ENCODE measurements at places on chromosomes 2 and 18.

DNA sequence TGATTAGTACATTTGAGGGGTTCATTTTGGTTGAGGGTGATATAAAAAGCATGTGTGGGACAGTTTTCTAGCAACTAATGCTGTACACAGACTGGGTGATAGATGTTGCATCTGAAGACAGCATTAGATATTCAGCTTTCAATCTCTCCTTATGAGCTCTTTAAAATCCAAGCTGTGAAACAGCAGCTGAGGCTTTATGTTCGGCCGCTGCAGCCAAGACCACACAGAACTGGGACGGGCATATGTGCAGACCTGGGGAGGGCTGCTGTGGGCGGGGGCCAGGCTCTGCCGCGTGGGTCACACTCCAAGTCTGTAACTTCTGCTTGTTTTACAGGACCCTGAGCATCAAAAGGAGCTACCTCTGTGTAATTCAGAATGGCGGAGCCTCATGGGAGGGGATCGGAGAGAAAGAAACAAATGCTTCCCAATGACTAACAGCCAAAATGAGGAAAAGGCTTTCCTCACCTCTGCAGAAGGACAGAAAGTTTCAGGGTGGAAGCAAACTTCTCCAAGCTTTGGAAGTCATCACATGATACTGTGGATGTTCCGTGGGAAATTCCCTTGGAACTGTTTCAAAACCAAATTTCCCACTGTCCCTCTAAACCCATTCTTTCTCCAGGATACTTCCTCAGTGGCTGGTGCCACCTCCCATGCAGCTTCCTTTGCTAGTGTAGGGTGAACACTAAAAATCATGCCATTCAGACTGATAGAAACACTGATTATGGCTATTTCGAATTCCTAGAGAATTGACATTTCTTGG, 711.9 kb upstream of the ID2 start:
- DNase-seq, result no peak

- DNase-seq, result no peak
Observed at GRCh38 chr2:80258341-80258740, 46.2 kb downstream of the LRRTM1 start.

- DNase-seq, result no peak
Observed at GRCh38 chr18:60180671-60181070, 191.9 kb downstream of the MC4R start.

GRCh38 chr2:143121079-143121478, 8.1 kb upstream of the ARHGAP15 start:
- DNase-seq, result no peak

GRCh38 chr2:172745636-172746035, 10.0 kb downstream of the RAPGEF4 start:
- no peak for DNase-seq

DNA sequence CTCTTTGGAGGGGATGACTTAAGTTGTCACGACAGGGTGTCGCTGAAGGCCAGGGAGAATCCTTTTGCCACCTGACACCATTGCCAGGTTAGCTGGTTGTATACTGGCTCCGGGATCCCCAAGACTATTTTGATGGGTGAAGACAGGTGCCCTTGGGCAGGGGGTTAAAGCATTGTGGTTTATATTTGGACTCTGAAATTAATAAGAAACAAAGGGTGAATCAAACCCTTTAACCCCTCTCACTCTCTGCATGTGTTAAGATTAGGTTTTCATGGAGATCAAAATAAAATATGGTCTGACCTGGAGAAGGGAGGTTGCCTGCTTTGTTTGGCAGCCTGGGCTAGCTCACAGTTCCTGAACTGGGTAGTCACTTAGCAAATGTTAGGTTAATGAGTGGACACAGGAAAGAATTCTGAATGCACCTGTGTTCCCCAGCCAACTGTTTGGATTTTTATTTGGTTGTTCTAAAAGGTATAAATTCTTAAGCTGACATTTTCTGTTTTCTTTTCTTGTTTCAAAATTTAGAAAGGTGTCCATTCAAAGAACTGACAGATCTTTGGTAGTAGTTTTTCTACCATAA, 301.7 kb downstream of the KCNS3 start:
- no peak for DNase-seq

DNA sequence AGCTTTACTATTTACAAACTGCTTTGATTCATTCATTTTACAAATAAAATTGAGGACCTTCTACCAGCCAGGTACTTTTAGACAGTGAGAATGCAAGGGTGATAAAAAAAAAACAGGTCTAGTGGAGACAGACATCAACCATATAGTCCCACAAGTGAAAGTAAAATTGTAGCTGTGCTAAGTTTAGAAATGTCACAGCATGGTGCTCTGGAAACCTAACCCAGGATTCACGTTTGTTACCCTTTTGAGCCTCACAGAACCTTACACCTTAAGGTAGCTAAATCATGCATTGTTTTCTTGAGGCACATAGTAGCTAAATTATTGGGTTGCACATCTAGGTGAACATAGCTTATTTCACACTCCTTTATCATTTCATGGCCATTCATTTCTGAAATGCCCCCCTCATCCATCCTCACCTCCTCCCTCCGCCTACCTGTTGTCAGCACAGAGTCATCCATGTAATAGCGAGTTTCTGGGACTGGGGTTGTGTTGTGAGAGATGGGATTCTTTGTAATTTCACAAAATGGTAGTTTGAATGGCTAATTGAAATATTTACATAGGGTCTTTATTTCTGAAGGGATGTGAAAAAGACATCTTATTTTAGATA, 7.1 kb downstream of the MTA3 start:
- DNase-seq, result no peak

DNA sequence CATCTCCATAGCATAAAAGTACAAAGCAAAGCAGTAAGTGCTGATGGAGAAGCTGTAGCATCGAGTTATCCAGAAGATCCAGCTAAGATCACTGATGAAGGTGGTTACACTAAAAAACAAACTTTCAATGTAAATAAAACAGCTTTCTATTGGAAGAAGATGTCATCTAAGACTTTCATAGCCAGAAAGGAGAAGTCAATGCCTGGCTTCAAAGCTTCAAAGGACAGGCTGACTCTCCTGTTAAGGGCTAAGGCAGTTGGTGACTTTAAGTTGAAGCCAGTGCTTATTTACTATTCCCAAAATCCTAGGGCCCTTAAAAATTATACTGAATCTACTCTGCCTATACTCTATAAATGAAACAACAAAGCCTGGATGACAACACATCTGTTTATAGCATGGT, 44.0 kb downstream of the METTL8 start:
- DNase-seq, result no peak

- DNase-seq, result no peak
Observed at GRCh38 chr2:100006516-100006915, 135.9 kb downstream of the AFF3 start.

GRCh38 chr18:60686142-60686541, 313.6 kb upstream of the MC4R start:
- no peak for DNase-seq

DNA sequence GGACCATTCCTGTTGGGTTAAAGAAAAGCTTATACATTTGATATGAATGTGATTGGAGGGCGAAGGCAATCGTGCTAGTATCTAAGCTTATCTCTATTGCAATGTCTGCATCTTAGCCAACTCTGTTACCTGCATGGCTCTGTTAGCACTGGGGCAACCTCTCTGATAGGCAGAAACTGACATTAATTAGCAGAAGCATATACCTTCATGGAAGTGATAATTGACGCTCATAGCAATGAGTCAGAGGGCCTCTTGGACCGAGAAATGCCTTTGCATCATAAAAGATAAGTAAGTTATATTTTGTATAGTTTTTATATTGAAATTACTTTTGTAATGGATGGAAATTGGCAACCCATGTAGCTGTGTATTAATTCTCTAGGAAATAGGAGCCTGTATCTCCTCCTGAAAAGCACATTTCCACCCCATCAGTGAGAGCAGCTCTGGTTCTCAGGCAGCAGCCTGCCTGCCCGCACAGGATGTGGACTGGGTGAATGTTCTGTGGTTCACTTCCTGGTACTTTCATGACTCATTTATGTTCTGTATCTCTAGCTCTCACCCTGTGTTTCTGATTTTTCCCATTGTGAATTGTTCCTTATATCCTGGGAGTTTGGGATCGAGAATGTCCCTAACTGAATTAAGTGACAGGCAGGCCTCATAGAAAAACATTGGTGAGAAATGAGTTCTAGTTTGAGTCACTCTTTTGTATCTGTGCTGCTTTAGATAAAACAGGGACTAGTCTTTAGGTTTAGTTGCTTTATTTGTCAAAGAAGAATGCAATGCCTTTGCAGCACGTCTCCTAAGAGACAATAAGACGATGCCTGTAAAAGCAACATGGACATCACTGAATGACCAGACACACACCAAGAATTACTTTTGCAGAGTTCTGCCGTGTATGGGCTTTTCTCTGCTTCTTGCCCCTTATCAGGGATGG, 344.9 kb downstream of the DCDC2C start:
- DNase-seq, result no peak

GRCh38 chr18:77103991-77104531, 28.5 kb downstream of the MBP start:
- DNase-seq, result no peak

DNA sequence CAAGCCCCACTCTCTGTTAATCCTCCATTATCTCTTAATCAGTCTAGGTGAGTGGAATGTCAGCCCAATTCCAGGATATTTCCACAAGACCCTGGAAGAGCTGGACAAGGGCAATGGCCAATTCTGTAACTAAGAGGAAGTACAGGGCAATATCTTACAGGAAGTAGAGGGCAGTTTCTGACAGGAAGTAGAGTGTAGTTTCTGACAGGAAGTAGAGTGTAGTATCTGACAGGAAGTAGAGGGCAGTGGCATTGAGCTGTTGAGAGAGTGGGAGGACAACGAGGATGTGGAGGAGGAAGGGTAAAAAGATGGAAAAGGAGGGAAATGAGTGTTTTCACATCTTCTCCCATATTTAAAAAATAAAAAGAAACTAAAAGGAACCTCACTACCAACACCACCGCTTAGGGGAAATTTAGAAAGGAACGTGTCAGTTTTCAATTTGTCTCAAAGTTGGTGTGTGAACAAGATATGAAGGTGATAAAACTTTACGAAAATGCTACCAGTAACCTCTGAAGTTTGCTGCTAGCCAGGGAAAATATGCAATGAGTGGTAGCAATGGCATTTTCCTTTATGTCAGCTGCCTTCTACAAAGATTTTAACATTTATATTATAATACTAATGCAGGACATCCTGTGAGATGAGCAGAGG, 430.9 kb upstream of the HNRNPA3 start:
- DNase-seq, result no peak

GRCh38 chr2:74079522-74080341, 68.0 kb downstream of the BOLA3 start:
- DNase-seq, result no peak

- DNase-seq, result no peak
Observed at GRCh38 chr2:120969613-120970355, 234.1 kb downstream of the GLI2 start.

GRCh38 chr2:64906853-64907536, 82.2 kb upstream of the SLC1A4 start:
- no peak for DNase-seq

DNA sequence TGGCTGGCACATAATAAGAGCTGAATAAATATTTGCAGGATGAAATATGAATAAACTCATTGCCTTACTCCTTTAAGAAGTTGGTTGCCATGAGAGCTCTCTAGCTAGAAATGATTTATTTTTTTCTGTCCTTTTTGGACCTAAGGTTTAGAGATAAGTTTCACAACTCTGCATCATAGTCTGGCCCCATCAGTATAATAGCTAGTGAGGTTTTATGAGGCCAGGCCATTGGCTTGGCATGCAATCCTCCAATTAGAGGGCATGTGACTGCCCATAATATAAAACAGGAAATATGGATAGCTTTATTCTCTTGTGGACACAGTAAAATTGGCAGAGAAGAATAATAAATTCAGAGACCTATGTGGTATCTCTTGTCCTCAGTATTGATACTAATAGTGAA, 26.2 kb upstream of the INSIG2 start:
- no peak for DNase-seq

- DNase-seq, result no peak
Observed at GRCh38 chr2:63059793-63060471, 9.3 kb downstream of the OTX1 start.

DNA sequence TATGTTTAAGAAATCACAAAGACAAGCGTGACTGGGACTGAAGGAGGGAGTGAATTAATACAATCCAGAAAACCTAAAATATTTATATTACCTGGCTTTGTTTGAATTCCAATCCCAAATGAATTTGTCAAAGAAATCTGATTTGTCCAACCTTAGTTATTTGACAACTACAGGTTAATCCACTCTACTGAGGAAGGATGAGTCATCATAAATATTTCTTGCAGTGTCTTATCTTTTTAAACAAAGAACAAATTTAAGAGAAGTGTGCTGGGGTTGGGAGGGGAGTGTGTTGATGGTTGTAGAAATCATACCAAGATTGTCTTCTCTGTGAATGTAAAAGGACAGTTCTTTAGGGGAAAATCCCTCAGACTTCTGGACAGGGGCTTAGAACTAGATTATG, 1106.3 kb upstream of the SLC39A10 start:
- no peak for DNase-seq

GRCh38 chr2:45746888-45747287, 95.4 kb downstream of the PRKCE start:
- DNase-seq, result no peak

- peak; percentile 54 for DNase-seq
Observed at GRCh38 chr18:62399781-62400308, 74.7 kb downstream of the TNFRSF11A start.

DNA sequence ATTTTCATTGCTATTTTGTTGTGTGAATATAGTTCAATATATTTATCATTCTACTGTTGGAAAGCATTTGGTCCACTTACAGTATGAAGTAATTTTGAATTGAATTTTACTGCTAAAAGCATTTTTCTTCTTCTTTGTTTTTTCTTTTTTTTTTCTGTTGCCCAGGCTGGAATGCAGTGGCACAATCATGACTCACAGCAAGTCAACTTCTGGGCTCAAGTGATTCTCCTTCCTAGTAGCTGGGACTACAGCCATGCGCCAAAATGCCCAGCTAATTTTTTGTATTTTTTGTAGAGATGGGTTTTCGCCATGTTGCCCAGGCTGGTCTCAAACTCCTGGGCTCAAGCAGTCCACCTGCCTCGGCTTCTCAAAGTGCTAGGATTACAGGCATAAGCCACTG, 2.4 kb upstream of the ETAA1 start:
- DNase-seq, result no peak

- DNase-seq, result no peak
Observed at GRCh38 chr18:13464432-13465123, 246.0 kb downstream of the LDLRAD4 start.

GRCh38 chr2:17313261-17313660, 205.0 kb downstream of the RAD51AP2 start:
- no peak for DNase-seq

DNA sequence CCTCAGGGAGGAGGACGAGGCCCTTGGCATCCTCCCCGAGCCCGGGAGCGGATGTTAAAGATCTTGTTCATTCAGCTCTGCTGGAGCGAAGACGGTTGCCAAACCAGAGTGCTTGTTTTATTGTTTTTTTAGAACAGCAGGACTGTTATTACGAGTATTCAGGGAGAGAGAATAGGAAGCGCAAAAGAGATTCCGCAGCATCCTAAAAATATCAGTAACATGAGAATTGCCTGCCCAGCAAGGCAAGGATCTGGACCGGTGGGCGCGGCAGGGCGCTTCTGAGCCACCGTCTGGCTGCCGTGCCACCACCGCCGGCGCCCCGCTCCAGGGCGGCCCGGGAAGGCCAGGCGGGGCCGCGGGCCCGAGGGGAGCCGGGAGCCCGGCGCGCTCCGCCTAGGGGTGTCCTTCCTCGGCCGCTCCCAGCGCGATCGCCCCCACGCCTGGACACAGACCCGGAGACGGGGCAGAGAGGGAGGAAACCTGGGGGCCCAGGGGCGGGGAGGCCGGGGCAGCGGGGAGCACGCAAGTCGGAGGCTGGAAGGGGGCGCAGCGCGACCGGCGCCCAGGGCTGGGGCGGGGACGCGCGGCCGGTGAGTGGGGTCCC, 843 bp downstream of the CYS1 start:
- DNase-seq, result no peak
